ENCODE measurements at places on chromosomes 2 and 18. TPM values are rescaled to one million over a fixed set of nuclear protein-coding genes. Genes with fewer than 3 reads are reported as not detected.

LRRTM1 gene
- not detected for total RNA-seq

CD28 gene
- not detected for total RNA-seq

IL37 gene
- total RNA-seq, result not detected

SCN9A gene
- 1.8 TPM for total RNA-seq

MATN3 gene
- total RNA-seq, result 3.4 TPM

ST8SIA3 gene
- total RNA-seq, result not detected

NPPC gene
- not detected for total RNA-seq

PIEZO2 gene
- 11.2 TPM for total RNA-seq

C2orf78 gene
- total RNA-seq, result not detected

MGAT4A gene
- 42.2 TPM for total RNA-seq

NLRC4 gene
- not detected for total RNA-seq

ABCG8 gene
- not detected for total RNA-seq

CDCA7 gene
- total RNA-seq, result 27.7 TPM

CYRIA gene
- 38.4 TPM for total RNA-seq

TCF23 gene
- total RNA-seq, result not detected

TEX44 gene
- total RNA-seq, result not detected

UGT1A4 gene
- total RNA-seq, result not detected

GCFC2 gene
- 18.3 TPM for total RNA-seq

STAT1 gene
- total RNA-seq, result 67.6 TPM

CFAP53 gene
- 0.18 TPM for total RNA-seq

GAL3ST2 gene
- total RNA-seq, result not detected

ZSWIM2 gene
- total RNA-seq, result not detected

TBR1 gene
- total RNA-seq, result 0.09 TPM

SERPINB2 gene
- total RNA-seq, result 0.24 TPM

SLC4A5 gene
- 0.97 TPM for total RNA-seq

KIF3C gene
- 40.7 TPM for total RNA-seq

EIF2B4 gene
- total RNA-seq, result 43.7 TPM

TMEM185B gene
- 23.9 TPM for total RNA-seq

SERPINB3 gene
- not detected for total RNA-seq

SIX3 gene
- not detected for total RNA-seq
